ENCODE measurements at places on chromosomes 7 and 10.

GRCh38 chr10:3814838-3815220 is 29.8 kb upstream of the KLF6 start:
- DNase-seq: no peak

DNA sequence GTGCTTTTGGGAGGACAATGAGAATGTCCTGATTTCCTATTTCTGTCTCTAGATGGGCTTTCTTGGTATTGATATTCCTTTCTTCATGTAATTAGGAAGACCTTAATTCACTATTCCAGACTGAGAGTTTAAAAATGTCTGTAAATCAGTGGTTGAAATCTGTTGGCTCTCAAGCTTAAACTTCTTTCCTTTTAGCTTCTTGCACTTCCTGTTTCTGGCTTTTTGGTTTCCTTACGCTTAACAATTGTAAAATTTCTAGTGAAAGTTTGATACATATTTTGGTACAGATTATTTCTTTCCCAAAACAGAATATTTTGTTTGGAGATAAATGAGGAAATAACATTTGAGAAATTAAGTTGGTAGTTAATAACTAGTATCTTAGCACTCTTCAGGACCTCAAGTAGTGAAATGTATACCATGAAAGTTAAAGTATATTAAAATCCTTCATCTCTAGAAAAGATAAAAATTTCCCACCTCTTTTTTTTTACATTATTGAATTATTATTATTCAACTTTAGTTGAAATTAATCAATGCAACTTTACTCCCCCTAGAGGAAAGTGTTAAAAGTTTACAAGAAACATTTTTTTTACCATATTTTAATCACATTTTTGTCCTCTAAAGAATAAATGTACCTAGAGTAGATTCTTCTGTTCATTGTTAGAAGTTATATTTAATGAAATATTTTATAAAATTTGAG is 137.2 kb downstream of the PHTF2 start:
- no peak for DNase-seq

GRCh38 chr10:111429288-111430028 is 352.6 kb downstream of the ADRA2A start:
- no peak for DNase-seq

DNA sequence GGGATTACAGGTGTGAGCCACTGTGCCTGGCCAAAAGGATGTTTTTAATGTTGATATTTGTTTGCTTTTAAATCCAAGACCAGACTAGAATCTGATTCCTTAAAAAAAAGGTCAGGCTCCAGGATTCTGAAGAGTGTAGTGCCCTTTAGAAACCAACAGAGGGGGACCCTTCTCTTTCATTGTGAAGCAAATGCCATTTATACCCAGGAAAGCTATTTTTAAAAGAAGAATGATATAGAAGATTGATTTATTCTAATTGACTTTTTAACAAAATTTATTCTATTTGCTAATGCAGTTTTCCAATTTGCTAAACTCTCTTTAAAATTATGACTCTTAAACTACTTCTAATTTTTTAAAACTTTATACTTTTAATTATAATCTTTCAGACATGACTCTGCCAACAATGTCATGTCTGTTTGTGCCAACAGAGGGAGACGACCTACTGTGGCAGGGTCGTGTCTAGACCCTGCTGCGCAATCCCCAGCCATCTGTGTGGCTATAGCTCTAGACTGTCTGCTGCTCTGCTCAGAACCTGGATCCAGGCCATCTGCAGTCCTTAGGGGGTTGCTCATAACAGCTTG is 201.0 kb upstream of the IMMP2L start:
- DNase-seq: no peak

GRCh38 chr10:78286186-78286585 is 252.5 kb downstream of the RPS24 start:
- DNase-seq: no peak

GRCh38 chr10:17004801-17005380 is 124.7 kb downstream of the CUBN start:
- no peak for DNase-seq

DNA sequence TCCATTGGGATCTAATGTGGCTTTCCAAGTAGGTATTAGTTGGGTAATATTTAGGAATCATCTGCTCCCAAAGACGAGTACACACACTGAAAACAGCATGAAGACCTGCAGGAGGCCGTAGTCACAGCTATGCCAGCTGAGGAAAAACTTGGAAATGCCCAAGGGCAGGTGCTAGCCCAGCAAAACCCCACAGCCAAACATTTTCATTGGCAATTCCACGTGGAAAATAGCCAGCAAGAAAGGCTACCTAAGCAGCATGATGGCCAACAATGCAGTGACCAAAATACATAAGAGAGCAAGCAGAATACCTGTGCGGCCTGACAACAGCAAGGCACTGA is 32.7 kb downstream of the DOCK4 start:
- DNase-seq: no peak

GRCh38 chr7:1990001-1990670 is 242.6 kb downstream of the MAD1L1 start:
- no peak for DNase-seq

Measured in brain pericyte (primary cell).